ENCODE measurements at places on chromosomes 4 and X.

- DNase-seq, result no peak
These were observed 11.8 kb upstream of the ZNF630 start for GRCh38 chrX:48083212-48083611.

GRCh38 chr4:17317526-17317925 is 194.4 kb downstream of the QDPR start:
- no peak for DNase-seq

DNA sequence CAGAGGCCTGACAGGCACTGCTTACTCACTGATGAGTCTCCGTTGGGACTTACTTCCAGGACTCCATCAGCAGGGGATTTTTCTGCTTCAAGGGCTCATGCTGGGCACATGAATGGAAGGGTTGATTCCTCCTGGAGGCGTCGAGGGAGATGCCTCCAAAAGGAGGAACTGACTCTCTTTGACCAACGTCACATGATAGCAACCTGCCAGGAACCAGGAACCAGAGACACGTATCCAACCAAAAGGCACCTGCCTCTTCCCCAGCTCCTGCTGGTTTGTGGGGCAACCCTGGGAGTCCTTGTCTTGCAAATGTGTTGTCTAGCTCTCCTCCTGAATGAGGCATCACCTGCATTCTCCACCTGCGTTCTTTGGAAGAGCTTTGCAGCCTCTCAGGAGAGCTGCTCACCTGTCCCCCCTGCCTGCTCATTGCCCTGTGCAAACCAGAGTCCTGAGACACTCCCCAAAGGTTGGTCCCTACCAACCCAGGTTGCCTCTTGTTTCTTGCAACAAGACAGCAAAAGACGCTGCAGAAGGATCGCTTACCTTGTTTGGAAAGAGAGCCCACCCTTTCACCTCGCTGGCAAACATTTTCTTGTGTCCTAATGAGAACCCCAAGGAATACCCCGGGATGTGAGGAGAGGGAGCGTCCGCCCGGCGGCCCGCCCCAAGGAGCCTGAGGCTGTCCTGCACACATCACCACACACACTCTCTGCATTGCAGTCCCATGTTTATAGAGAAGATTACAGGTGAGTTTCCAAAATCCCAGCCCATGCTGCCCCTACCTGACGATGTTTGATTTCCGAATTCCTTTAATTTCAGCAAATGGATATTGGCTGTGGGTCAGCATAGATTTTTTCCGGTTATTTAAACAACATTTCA is 30.5 kb upstream of the SHOX start:
- DNase-seq, result no peak

- DNase-seq, result no peak
These were observed 36.5 kb downstream of the TBC1D9 start for GRCh38 chr4:140719686-140720085.

- no peak for DNase-seq
These were observed 56.8 kb downstream of the LGI2 start for GRCh38 chr4:24973747-24974601.

DNA sequence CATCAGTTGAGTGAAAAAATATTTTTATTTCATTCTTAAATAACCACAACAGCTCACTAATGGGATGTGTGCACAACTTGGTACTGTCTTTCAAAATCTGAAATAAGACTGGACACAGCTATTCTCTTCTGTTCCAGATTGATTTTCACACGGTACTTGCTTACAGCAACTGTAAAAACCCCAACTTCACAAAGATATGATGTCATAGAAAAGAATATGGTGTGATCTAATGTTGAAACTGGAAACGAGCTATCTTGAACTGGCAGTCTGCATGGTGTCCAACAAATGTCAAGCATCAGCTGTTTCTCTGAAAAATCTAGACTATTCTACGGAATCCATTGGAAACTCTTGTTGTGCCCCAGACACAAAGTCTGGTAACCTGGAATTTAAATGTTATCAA is 14.7 kb downstream of the HELQ start:
- no peak for DNase-seq

DNA sequence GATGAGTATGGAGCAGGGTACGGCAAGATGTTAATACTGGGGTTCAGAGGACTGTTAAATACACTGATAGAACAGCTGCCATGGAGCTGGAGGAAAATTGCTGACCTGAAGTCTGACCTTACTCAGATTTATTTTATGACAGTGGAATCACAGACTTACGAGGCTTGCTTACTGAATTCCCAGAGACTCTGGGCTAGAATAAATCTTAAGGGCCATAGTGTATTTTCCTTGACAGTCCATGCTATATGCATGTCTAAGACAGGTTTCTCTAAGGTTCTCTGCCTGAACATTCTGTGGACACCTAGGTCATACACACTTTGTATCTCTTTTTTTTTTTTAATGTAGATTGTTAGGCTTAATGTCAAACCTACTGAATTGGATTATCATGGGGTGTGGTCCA is 633.2 kb upstream of the ACTRT1 start:
- DNase-seq, result no peak

DNA sequence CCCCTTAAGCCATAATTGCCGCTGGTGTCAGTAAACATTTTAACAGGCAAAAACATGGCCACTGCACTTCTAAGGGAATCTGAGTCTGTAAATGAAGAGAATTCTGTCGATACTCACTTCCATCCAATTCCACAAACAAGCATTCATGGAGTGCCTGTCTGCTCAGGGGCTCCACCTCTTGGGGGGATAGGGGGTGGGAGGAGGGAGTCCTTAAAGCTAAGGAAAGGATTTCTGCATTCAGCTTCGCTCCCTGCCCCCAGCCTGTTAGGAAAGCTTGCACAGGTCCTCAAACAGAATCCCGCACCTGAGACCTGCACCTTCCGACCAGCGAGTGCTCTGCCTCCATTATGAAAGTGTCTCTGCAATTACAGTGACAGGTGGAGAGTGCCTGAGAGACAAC is 130.2 kb upstream of the KIT start:
- DNase-seq, result no peak

- DNase-seq, result no peak
These were observed 118.9 kb upstream of the SLC34A2 start for GRCh38 chr4:25536564-25537320.

DNA sequence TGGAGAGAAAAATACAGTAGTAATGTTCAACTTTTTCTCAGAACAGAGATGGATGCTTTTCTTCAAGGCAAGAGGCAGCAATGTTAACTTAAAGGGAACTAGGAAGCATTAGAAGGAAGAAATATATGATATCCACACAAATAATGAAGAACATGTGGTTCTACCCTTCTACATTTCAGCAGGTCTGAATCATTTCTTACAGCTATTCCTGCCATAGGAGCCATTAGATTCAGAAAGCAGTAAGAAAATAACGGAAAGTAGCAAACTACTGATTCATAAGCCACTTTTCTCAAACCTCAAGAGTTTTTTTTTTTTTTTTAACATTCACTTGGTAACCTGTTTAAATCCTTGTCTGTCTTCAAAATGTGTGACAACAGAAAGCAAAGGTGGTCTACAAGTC is 1251.6 kb upstream of the AGA start:
- DNase-seq, result no peak

GRCh38 chr4:111213531-111213930 is 590.7 kb upstream of the PITX2 start:
- no peak for DNase-seq

GRCh38 chr4:36394352-36394903 is 113.0 kb downstream of the DTHD1 start:
- DNase-seq, result no peak

All from thoracic aorta (tissue), 2 donors.